Prostate gland (tissue), 2 donors: ENCODE measurements at places on chromosomes 5 and 9. TPM values are rescaled to one million over a fixed set of nuclear protein-coding genes. Genes with fewer than 3 reads are reported as not detected.

- no peaks in the 10 kb centered on the region for H3K4me1 ChIP-seq
- H3K36me3 ChIP-seq: no peaks in the 10 kb centered on the region
- no peak for DNase-seq
- no peak overlapping the region for H3K27ac ChIP-seq
- no peak overlapping the region for H3K4me3 ChIP-seq
Observed at GRCh38 chr5:74459984-74460383, 180.5 kb downstream of the ENC1 start.

DNA sequence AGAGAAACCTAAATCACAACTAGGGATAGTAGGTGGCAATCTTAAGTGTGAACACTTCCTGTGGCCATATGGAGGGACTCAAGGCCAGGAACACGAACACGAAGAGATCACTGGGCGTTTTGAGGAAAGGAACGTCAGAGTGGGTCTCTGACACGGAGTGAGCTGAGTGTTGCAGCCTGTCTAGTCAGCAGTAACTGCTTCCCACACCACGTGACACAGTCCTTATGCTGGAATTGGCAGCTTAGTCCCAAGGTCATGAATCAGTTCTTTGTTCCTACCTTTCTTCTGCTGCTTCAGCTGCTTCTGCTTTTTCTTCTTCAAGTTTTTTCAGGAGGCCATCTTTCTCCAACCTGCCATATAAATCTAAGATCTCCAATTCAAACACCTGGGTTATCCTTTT lies 18.2 kb downstream of the SPACA9 start:
- H3K4me1 ChIP-seq: no peaks in the 10 kb centered on the region
- no peaks in the 10 kb centered on the region for H3K27me3 ChIP-seq
- no peak overlapping the region for H3K27ac ChIP-seq
- no peak for DNase-seq
- peaks cover 8% of the 10 kb centered on the region for H3K36me3 ChIP-seq

DNA sequence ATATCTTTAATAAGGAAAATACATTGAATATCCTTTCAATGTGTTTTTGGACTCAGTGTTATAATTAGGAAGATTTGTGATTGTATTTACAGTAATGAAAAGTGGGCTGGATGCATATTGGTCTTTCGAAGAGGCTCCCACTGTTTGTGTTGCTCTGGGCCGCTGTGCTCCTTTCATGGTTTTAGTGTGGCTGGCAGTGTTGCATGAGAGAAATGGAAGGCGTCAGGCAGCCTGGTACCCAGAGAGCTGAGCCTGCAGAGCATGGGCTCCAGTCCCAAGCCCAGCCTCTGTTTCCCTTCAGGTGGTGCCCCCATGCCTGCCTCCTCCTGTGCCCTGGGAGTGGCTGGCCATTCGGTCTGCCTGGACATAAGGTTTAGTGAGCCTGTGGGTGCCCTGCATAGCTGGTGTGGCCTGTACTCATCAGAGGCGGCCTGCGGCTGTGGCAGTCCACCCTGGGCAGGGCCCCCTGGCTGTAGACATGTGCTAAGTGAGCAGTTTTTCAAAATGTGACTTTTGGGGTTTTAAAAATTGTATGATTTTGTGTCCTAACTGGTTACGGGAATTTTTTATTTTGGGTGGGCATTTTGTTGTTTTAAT lies 27.4 kb upstream of the FAM120AOS start:
- H3K27me3 ChIP-seq: no peaks in the 10 kb centered on the region
- H3K36me3 ChIP-seq: no peaks in the 10 kb centered on the region
- H3K27ac ChIP-seq: no peak overlapping the region
- no peak for DNase-seq

TLX3 gene
- total RNA-seq: not detected

C9orf50 gene
- not detected for total RNA-seq

IFNE gene
- not detected for total RNA-seq

DNA sequence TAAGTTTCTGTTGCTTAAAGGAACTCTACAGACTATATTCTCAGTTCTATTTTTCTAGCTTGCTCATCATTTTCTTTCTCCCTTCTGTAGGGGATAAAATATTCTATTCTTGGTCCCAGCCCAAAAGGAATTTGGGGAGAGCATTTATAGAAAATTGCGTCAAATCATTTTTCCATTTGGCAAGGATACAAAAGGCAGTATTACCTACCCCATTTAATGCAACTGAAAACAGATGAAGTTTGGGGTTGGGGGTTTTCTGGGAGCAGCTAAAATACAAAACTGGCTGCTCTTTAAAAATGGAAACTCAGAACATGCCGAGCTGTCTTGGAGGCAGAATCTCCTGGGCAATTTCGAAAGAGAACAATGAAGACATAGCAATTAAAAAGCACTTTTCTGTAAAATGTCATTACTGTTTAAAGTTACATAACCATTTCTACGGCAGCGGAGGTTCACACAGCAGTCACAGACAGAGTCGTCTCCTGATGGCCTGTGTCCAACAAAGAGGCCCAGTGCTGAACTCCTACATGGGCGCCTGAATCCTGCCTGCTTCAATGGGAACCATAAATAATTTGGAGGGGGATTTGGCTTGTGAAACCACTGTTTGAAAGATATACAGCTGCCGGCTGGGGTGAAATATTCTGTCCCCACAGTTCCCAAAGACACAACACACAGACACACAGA lies 152.4 kb downstream of the BRINP1 start:
- H3K27ac ChIP-seq: no peak overlapping the region
- H3K27me3 ChIP-seq: no peaks in the 10 kb centered on the region
- H3K36me3 ChIP-seq: no peaks in the 10 kb centered on the region
- no peak overlapping the region for H3K4me3 ChIP-seq
- no peaks in the 10 kb centered on the region for H3K4me1 ChIP-seq

DNA sequence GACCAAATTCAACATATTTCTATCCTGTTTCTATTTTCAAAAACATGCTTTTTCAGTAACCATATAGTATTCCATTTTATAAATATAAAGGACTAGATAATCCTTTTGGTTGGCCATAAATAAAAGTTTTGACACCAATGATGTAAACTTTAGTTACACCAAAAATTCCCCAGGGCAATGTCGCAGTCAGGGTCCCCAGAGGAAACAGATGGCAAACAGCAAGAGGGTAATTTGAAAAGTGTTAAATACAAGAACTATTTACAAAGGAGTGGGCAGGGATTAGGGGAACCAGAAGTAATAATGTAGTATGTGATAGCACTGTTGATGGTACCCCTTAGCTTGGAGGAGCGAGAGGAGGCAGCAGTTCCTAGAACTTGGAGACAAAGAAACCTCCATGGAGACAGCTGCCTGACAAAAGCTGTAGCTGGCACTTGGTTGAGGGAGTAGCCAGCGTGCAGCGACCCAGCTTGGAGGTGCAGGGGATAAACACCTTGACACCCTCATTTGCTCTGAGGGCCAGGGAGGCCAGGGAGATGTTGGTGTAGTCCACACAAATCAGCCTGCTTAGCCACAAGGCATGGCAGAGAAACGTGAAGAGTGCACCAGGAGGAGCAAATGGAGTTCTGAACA lies 18.3 kb upstream of the MSANTD3 start:
- no peak overlapping the region for H3K27ac ChIP-seq
- no peaks in the 10 kb centered on the region for H3K36me3 ChIP-seq
- no peaks in the 10 kb centered on the region for H3K27me3 ChIP-seq
- no peak overlapping the region for H3K4me3 ChIP-seq

EGFL7 gene
- total RNA-seq: 118 TPM

GRCh38 chr5:9196403-9197227 lies 349.3 kb downstream of the SEMA5A start:
- H3K36me3 ChIP-seq: no peaks in the 10 kb centered on the region
- no peaks in the 10 kb centered on the region for H3K4me1 ChIP-seq
- no peak for DNase-seq
- H3K27ac ChIP-seq: no peak overlapping the region

GRCh38 chr9:88766778-88767503 lies 224.3 kb upstream of the S1PR3 start:
- H3K27ac ChIP-seq: no peak overlapping the region
- DNase-seq: no peak
- H3K4me1 ChIP-seq: no peaks in the 10 kb centered on the region
- no peaks in the 10 kb centered on the region for H3K27me3 ChIP-seq
- H3K4me3 ChIP-seq: no peak overlapping the region
- H3K36me3 ChIP-seq: no peaks in the 10 kb centered on the region

DNA sequence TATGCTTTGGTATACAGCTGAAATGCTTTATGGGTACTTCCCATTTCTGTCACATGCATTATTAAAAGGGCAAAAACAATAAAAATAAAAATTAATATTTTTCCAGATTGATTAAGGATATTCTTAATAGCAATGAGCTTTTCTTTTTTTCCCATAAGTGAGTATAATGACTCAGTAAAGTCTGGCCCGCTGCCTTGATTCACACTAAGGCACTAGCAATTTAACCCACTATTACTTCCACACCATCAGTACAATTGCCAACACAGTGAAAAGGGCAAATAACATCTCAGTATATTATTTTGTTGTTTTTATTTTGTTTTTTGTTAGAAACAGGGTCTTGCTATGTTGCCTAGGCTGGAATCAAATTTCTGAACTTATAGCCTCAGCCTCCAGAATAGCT lies 150.1 kb downstream of the RNF180 start:
- H3K4me1 ChIP-seq: no peaks in the 10 kb centered on the region
- H3K4me3 ChIP-seq: no peak overlapping the region
- DNase-seq: no peak
- H3K36me3 ChIP-seq: no peaks in the 10 kb centered on the region

DNA sequence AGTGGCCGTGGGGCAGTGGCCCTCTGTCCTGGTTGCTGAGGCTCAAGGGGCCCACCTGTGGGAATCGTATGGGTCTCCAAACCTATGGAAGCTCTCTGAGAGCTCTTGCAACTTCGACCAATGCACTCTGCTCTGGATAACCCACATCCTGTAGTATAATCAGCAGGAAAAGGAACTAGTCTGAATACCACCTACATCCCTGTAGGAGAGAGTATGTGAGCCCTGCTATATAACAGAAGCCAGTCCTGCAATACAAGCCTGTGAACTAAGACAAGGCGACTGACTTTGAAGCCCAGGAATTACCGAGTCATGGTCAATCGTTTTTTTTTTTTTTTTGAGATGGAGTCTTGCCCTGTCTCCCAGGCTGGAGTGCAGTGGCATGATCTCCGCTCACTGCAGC lies 29.8 kb upstream of the BICD2 start:
- peaks cover 3% of the 10 kb centered on the region for H3K27me3 ChIP-seq
- no peak for DNase-seq
- H3K4me3 ChIP-seq: no peak overlapping the region
- H3K27ac ChIP-seq: no peak overlapping the region
- no peaks in the 10 kb centered on the region for H3K4me1 ChIP-seq

SPINK1 gene
- total RNA-seq: 3.7 TPM

- H3K27ac ChIP-seq: no peak overlapping the region
- no peak for DNase-seq
- H3K4me3 ChIP-seq: no peak overlapping the region
- H3K27me3 ChIP-seq: no peaks in the 10 kb centered on the region
- no peaks in the 10 kb centered on the region for H3K36me3 ChIP-seq
Observed at GRCh38 chr9:87783180-87783579, 57.3 kb downstream of the CTSL start.

LCN15 gene
- total RNA-seq: not detected

PCDHGA9 gene
- total RNA-seq: 3.9 TPM

- H3K27me3 ChIP-seq: no peaks in the 10 kb centered on the region
- peaks cover 15% of the 10 kb centered on the region for H3K36me3 ChIP-seq
- H3K4me3 ChIP-seq: no peak overlapping the region
- DNase-seq: no peak
- no peaks in the 10 kb centered on the region for H3K4me1 ChIP-seq
Observed at GRCh38 chr9:131585375-131585774, 40.1 kb downstream of the PRRT1B start.

GRCh38 chr9:90642570-90643539 lies at the start of gene DIRAS2:
DIRAS2 (minus strand) TSS chr9:90642824; CDS start chr9:90613827, 28,997 bp downstream.
- H3K36me3 ChIP-seq: no peaks in the 10 kb centered on the region
- H3K4me1 ChIP-seq: no peaks in the 10 kb centered on the region
- H3K27ac ChIP-seq: no peak within 1 kb of the TSS
- H3K27me3 ChIP-seq: no peaks in the 10 kb centered on the region

DOCK8 gene
- 24.6 TPM for total RNA-seq

GRCh38 chr5:170075696-170076095 lies 30.0 kb upstream of the FOXI1 start:
- DNase-seq: no peak
- H3K27ac ChIP-seq: no peak overlapping the region
- H3K36me3 ChIP-seq: no peaks in the 10 kb centered on the region
- no peaks in the 10 kb centered on the region for H3K4me1 ChIP-seq
- no peak overlapping the region for H3K4me3 ChIP-seq

- H3K4me1 ChIP-seq: no peaks in the 10 kb centered on the region
- H3K36me3 ChIP-seq: no peaks in the 10 kb centered on the region
- DNase-seq: no peak
Observed at GRCh38 chr9:92036411-92036746, 78.8 kb downstream of the SPTLC1 start.

DNA sequence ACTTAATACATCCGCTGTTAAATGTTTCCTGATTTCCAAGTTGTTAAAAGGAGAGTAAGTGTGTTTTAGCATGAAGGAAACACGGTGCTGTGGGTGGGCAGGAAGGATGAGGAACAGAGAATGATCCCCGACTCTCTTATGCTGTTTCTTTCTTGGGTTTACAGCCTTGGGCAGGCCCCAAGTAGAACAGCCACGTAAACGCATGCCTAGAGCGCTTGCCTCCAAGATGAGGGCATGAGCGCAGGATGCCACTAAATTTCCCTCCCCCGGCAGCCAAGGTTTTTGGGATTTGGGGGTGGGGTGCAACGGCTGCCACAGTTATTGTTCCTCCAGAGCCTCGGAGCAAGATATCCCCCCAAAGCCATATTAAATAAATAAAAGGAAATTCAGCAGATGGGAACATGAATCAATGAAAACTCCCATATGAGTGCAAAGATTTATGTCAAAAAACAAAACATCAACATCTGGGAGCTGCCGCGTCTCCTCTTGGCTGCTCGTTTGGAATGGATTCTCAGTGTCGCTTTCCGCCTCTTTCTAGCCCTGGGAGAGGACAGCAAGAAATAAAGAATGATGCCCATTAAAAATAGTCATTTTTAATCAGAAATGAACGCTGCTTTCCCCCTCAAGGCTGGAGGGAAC lies 10.0 kb upstream of the DELE1 start:
- peaks cover 5% of the 10 kb centered on the region for H3K27me3 ChIP-seq
- peaks cover 4% of the 10 kb centered on the region for H3K4me1 ChIP-seq
- H3K36me3 ChIP-seq: no peaks in the 10 kb centered on the region
- peak overlapping the region; percentile 10 for H3K4me3 ChIP-seq
- DNase-seq: no peak
- no peak overlapping the region for H3K27ac ChIP-seq

GRCh38 chr5:55621229-55621628 lies 86.5 kb upstream of the PLPP1 start:
- H3K27me3 ChIP-seq: no peaks in the 10 kb centered on the region
- H3K4me3 ChIP-seq: no peak overlapping the region
- peak; percentile 43 for DNase-seq
- H3K4me1 ChIP-seq: peaks cover 12% of the 10 kb centered on the region
- H3K27ac ChIP-seq: peak overlapping the region; percentile 70
- no peaks in the 10 kb centered on the region for H3K36me3 ChIP-seq

DNA sequence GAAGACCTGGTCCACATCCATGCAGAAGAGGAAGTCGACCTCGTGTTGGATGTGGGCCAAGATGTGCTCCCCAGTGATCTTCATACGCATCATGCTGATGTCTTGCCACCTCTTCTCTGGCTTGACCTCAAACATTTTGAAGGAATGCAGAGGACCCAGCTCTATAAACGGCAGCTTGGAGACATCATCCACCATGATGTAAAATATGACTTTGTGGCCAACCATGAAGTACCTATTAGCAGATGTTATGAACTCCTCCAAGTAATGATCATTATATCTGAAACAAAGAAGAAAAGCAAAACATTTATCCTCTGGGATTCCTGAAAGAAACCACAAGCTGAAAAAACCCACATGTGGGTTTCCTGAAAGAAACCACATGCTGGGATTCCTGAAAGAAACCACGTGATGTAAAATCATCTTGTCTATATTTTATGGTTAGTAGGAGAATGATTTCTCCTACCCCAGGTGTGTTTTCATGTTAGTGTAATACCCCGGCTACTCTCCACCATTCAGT lies 52.3 kb downstream of the GGTA1 start:
- no peak for DNase-seq
- no peaks in the 10 kb centered on the region for H3K36me3 ChIP-seq
- peaks cover 6% of the 10 kb centered on the region for H3K4me1 ChIP-seq
- no peak overlapping the region for H3K4me3 ChIP-seq
- no peak overlapping the region for H3K27ac ChIP-seq
